ENCODE measurements at places on chromosomes 3 and 15.

DNA sequence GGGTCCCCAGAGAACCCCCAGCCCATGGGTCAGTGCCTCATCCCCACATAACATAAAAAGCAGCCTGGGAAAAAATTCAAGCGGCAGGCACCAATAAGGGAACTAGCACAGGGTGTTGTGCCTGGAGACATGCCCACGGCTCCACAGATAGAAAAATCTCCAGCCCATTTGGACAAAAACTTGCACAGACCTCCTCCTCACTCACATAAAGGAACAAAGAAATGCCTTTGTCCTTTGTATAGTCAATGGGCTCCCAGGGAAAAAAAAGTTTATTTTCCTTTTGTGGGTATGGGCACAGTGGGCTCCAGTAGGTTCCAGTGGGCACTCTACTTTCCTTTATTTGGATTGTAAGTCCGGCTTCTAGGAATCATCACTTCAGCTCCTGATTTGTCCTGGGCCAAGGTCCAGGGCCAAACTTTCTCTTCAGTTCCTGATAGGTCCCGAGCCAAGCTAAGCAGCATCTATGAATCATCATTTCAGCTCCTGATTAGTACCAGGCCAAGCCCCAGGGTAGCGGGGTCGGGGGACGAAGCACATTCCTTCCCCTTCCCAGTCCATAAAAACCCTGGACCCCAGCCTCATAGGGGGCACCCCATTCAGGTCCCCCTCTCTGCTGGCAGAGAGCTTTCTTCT is 1.6 kb upstream of the DNAH12 start:
- no peak for DNase-seq

- DNase-seq, result no peak
Observed at GRCh38 chr15:33864360-33865075, 103.8 kb upstream of the CHRM5 start.

DNA sequence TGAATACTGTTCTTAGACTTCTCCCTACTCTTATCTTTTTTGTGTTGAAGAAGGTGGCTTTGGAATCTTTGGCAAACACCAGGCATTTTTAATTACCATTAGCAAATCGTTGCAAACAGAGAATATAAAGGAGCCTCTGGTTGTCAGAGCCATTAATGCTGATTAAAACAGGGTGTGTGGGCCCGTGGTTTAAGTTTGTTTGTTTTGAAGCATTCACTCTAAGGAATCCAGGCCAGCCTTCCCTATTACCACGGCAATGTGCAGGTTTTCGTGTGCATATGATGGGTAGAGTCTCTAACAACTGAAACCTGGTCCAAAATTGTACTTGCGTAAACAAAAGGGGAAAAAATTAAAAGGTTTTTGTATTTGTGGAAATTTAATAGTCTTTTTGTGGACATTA is 141.2 kb upstream of the GMNC start:
- DNase-seq, result no peak

- DNase-seq, result no peak
Observed at GRCh38 chr3:127955728-127956127, 40.7 kb downstream of the KBTBD12 start.

- no peak for DNase-seq
Observed at GRCh38 chr3:27025718-27026117, 343.5 kb downstream of the NEK10 start.

- no peak for DNase-seq
Observed at GRCh38 chr3:160115387-160115786, 109.8 kb upstream of the C3orf80 start.

- DNase-seq, result no peak
Observed at GRCh38 chr3:36804295-36805055, 40.1 kb upstream of the DCLK3 start.

DNA sequence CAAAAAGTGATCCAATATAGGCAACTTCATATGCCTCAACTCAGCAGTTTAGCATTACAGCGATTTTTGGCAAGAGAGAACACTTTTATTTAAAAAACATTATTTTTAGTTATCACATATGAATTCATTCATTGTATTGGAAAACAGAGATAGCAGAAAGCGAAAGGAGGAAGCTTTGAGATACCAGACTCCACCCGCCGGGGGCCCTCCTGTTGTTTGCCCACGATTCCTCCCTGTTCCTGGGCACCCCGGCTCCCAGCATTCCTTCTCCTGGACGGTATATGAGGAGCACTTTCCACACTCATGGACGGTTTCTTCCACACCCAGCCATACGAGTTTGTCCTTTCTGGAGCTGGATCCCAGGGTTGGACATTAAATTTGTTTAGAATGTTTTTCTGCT is 18.2 kb downstream of the APBA2 start:
- DNase-seq, result no peak

GRCh38 chr15:58377193-58377592 is 54.6 kb upstream of the LIPC start:
- no peak for DNase-seq

DNA sequence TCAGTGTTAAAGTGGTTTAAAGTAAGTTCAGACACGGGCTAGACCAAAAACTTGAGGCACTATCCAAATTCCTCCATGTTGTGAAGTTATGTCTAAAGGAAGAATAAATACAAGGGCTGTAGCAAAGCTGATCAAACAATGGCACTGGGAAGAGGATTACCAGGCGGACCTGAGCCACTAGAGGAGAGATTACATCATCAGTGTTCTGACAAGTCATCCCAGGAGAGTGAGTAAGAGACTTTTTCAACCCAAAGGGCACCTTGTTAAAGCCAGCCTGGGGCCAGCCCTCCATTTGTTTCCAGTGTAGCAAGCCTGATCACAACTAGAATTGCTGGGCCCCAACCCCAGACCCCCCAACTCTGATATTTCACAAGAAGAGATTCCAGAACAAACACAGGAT is 166.9 kb downstream of the DCLK3 start:
- DNase-seq, result no peak

All from HuH-7 (cell line).